ENCODE measurements at places on chromosomes 2 and 18. TPM values are rescaled to one million over a fixed set of nuclear protein-coding genes. Genes with fewer than 3 reads are reported as not detected.

DNA sequence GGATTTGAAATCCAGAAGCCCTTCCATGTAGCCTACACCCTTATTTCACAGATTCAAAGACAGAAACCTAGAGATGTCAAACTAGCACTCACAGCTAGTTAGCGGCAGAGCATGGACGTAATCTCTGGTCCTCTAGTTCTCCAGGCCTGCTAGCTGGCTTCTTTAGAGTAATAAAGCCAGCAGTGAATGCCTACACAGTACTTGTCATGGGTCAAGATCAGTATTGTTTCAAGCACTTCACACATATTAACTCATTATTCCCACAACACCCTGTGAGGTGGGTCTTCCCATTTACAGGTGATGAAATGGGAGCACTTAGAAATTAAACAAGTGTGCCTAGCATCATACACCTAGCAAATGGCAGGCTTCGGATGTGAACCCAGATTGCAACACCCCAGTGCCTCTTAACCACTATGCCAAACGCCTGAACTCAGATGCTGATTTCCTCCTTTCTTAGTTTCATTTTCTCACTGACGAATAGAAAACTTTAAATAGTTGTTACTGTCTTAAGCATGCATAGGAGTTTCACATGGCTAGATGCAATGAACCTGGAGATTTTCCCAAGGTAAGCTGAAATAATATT, 14.5 kb upstream of the ZBTB14 start:
- DNase-seq, result no peak

- no peak for DNase-seq
Measured at GRCh38 chr18:24227977-24228666, 89.3 kb downstream of the CABYR start.

The REG3A gene
- not detected for total RNA-seq

DNA sequence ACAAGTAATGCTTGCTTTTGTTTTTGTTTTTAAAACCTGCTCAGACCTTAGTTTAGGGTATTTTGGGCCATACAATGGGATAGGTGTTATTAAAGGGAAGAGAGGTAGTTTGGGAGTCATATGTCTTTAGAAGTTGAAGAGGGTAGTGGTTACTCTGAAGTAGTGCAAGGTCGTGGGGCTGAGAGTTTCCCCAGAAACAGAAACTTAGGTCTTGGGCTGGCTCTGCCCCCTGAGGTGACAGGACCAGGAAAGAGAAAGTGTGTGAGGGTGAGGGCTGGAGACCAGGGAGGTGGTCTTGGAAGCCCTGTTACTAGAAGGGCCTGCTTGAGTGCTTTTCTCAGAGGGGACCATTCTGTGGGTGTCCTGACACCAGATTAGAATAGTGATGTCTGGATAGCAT, 500.5 kb upstream of the SPHKAP start:
- no peak for DNase-seq

DNA sequence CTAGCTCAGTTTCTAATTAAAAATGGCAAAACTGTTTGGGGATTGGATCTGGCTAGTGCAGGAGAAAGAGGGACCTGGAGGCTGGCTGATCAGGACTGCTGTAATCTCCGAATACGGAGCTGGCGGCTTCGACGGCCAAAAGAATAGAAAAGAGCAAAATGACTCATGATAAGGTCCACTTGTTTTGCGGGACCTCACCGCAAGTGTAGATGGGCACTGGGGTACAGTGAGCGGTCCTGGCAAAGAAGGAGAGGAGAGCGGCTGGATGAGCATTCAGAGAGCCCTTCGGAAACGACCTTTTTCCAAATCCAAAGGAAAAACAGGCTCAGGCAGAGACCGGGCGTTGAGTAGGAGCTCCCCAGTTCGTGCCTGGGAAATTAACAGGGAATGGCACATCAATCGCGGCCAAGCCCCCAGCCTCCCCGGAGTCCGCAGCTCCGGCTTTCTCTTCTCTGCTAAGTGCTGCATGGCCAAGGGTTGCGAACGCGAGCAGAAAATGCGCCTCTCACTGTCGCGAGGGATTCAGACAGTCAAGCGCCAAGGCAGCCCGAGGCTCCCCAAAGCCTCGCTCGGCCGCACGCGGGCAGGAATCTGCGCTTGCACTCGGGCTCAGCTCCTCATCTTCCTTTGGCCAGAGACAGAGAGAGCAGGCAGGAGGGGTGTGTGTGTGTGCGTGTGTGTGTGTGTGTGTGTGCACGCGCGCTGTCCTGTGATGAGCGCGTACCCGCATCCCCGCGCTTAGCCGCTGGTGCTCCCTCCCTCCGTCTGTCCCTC, 1.8 kb downstream of the DCC start:
- no peak for DNase-seq

The CRIM1 gene
- total RNA-seq, result 290 TPM

GRCh38 chr18:28468901-28469300, 292.0 kb upstream of the CDH2 start:
- DNase-seq, result no peak

- no peak for DNase-seq
Measured at GRCh38 chr2:53475321-53475720, 292.3 kb upstream of the CHAC2 start.

The EN1 gene
- 0.26 TPM for total RNA-seq

DNA sequence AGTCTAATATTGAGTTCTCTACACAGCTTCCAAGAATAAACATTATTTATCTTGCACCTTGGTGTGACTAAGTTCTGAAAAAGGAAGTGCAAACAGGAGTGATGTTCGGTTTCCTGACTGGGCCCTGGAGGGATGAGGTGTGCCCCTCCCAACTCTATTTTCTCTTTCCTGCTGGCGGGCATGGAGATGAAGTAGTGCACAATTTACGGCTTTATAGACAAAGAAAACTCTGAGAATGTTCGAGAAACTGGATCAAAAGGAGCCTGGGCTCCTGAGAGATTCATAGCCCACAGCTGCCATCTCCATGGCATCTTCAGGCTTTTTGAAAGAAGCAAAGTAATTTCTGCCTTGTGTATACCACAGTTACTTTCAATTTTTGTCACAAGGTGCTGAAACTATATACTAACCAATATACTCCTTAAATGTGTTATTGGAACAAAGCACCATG, 22.3 kb downstream of the LRATD1 start:
- DNase-seq, result no peak

DNA sequence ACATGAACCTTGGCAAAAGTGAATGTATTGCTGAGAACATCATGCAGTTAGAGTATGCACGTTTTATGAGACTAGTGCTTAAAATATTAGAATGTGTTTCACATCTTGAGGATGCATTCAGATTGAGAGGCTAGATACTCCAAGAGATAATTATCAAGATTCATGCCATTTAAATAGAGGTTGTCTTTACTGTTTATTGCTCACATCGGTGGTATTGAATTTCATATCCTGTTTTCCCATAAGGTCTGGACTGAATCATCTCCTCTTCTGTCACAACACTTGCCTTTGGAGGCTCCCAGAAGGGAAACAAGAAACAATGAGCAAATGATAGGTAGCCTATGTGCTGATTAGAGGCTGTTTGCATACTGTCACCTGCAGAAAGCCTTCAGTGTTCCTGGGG, 83.8 kb downstream of the CLHC1 start:
- DNase-seq, result no peak

DNA sequence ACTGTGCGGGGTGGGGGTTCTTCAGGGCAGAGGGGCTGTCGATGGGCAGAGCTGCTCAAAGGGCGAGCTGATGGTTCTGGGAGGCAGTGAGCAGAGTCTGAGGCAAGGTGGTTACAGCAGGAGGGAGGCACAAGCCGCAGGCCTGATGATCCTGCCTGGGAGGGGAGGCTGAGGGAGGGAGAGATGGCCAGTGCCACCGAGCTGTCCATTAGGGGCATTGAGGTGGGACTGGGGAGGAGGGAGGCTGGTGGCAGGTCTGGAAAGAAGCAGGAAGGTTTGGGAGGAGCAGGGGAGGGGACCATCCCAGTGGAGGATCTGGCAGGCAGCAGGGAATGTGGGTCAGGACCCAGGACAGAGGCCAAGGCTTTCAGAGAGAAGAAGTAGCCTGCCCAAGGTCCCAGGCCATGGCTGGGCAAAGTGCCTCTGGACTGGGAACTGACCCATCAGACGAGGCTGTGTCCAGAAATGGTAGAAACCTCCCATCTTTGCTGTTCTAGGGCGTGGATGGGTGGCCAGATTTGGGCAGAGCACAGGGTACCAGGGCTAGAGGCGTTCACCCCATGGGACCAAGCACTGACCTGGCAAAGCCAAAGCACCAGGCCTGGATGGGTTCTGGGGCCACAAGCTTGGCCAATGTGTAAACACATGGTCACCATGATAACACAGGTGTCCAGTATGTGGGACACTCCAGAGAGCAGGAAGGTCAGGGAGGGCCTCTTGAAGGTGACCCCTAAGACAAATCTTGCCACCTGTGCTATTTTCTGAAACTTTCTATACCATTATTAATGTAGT, 55.5 kb downstream of the INHBB start:
- DNase-seq, result no peak

GRCh38 chr2:132884705-132885104, 214.7 kb upstream of the LYPD1 start:
- DNase-seq, result no peak

The ACTG2 gene
- 0.23 TPM for total RNA-seq

DNA sequence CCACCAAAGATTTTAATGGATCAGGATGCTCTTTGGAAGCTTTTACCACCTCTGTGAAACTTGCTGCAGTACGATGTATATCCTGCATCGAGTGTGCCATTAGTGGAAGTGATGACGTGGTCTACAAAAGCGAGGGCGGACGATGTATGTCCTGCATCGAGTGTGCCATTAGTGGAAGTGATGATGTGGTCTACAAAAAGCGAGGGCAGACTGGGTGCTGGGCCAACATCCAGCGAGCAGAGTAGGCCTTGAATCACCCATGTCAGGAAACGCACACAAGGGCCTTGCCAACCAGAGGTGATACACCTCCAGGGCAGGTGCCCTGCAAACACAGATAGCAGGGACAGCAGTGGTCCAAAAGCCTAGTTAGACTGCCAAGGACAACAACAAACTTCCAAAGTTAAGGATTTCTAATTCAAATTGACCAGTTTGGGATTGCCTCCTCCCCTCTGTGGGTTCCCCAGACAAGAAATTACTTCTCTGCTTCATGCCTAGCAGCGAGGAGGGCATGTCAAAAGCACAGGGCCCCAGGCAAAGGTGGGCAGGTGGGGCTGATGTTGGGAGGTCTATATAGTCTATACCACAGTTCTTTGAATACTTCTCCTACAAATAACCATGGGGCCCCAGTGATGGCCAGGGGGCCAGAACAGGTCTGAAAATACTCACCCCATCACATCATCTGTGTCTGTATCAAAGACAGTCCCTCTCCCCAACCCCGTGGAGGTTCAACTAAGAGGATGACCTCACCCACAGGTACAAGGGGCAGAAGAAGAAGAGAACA, 70.2 kb downstream of the ADD2 start:
- no peak for DNase-seq

DNA sequence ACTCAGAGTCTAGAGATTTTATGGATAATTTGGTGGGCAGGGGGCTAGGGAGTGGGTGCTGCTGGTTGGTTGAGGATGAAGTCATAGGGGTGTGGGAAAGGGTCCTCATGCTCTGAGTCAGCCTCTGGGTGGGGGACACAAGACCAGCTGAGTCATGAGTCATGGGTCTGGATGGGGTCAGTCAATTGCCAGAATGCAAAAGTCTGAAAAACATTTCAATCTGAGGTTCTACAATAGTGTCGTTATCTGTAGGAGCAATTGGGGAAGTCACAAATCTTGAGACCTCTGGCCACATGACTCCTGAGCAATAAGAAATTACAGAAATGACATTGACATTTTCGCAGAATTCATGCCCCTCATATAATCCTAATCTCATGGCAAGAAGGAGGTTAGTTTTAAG, 15.1 kb downstream of the NMS start:
- DNase-seq, result no peak

DNA sequence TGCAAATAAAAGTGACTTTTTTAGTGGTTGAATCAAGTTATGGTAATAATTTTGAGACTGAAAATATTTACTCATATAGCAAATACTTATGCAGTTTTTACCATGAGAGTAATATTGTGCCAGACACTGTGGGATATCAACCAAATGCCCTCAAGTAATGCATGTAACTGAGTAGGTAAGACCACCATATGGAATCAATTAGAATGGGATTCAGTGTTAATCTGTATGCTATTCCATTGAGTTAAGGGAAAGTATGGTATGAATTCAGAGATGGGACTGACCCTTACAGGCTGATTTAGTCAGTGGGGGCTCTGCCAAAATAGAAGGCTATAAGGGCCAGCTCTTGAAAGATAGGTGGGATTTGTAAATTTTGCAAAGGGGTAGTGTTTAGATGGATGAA, 131.6 kb downstream of the CCDC85A start:
- no peak for DNase-seq

DNA sequence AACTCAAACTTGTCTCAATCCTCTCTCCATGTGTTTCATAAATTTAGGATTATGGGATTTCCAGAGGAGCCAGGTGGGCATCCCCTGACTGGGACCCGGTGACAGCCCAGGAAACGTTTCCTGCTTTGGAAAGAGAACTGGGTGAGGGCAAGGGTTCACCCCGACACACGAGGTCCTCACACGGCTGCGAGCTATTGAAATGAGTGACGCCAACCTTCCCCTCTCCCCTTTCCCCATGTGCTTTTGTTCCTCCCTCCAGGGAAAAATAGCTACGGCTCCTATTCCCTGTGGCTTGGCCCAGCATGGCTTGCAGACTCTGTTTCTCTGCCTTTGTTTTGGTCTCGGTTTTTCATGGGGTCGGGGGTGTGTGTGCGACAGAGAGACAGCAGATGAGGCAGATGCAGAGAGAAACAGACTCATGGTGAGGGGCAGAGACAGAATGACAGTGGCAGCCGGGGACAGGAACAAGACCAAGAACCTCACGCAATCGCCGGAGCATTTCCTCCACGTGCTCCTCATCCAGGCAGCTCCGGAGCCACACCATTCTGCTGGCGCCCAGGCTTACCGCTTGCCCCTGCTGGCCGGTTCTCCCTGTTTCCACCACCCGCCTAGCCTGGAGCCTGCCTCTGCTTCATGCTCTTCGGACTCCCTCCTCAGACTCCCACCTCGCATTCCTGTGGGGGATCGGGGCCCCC, 238.5 kb downstream of the DYSF start:
- DNase-seq, result no peak

GRCh38 chr2:15311201-15311907, 249.8 kb downstream of the NBAS start:
- DNase-seq, result no peak

The PROKR1 gene
- not detected for total RNA-seq

The REL gene
- 10.0 TPM for total RNA-seq

- DNase-seq, result no peak
Measured at GRCh38 chr2:173033084-173033483, 42.6 kb upstream of the MAP3K20 start.

GRCh38 chr2:15517793-15518192, 43.3 kb downstream of the NBAS start:
- DNase-seq, result no peak

DNA sequence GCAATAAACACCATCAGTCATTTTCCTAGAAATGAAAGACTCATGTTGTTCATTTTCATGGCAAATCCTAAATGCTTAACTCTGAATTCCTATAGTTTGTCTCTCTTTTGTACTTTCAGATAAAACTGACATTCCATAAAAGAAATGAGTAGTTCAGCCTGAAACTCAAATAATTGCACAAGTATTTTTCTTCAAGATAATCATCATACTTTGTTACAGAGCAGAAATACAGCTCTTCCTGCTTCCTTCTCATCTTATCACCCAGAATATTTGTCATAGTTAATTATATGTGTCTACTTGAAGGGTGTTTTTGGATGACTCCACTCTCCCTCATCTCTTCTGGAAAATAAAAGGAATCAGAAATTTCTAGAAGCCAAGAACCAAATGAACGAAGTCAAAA, 141.1 kb downstream of the HNMT start:
- no peak for DNase-seq

GRCh38 chr18:77985526-77986281, 736.1 kb downstream of the GALR1 start:
- DNase-seq, result no peak

Measured in Panc1 (cell line).